IPS DF 6.9 (cell line): ENCODE measurements at places on chromosomes 1 and 21.

DNA sequence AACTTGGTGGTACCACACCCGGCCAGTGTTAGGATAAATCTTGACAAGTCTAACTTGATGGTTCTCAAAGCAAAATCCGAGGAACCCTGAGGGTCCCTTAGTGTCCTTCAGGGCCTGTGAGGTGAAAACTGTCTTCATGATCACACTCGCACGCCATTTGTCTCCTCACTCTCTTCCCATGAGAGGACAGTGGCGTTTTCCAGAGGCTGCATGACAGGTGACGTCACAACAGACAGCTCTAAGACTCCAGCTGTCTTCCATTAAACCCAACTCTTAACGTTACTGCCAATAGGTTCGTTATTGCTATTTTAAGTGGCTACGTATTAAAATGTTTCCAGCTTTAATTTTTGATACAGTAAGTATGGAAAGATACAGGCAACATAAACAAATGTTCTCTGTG, 13.8 kb downstream of the CFAP74 start:
- no peak for DNase-seq

GRCh38 chr1:226604560-226605317, 56.2 kb downstream of the STUM start:
- DNase-seq = peak; percentile 39

DNA sequence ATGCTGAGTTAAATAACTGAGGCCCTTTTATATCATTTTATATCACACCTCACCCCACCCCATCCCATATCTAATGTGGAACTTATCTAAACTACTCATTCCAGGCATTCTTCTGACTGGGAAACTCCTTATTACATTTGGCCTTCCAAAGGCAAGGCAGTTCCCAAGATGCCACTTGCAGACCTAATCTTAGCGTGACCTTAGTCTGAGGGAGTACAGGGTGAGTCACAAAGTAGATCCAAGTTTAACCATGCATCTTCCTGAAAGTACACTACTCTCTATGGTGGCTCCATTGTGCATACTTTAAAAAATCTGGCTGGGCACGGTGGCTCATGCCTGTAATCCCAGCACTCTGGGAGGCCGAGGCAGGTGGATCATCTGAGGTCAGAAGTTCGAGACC, 353.6 kb upstream of the C1orf87 start:
- no peak for DNase-seq

GRCh38 chr1:19654886-19655717, 9.6 kb upstream of the HTR6 start:
- no peak for DNase-seq

DNA sequence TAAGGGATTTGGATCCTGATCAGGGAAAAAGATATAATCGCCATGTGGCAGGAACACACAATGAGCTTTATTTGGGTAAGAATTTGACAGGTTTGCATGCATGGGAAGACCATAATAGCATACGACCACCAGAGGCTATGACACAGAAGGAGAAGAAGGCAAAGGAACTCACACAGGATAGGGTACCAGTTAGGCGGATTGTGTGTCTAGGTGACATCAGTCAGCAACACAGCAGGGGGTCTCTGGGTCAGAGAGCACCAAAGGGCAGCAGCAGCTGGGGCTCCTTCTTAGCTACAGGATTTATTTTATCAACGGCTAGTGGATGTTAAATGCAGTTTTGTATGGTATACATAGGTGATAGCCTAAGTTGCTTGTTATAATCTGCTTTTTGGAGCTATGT, 551.3 kb downstream of the KCNT2 start:
- peak; percentile 1 for DNase-seq

- no peak for DNase-seq
Measured at GRCh38 chr1:12204140-12204539, 25.7 kb upstream of the VPS13D start.

- no peak for DNase-seq
Measured at GRCh38 chr1:2100780-2101108, 50.5 kb downstream of the PRKCZ start.

DNA sequence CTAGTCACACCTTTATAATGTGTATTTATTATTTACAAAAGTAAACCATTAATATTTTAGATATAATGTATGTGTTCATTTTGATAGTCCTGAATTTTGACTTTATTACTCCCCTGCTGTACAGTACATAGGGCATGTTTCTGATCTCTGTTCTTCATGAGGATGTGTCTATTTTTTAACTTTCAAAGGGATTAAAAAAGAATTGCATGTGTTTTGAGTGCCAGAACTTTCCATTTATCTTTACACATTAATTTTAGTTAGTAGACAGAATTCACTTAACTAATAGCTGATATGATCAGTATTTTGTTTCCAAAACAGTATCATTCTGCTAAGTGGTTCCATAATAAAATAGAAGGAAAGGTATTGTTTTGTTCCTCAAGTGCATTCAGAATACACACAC, 3.1 kb downstream of the PBX1 start:
- DNase-seq = no peak

DNA sequence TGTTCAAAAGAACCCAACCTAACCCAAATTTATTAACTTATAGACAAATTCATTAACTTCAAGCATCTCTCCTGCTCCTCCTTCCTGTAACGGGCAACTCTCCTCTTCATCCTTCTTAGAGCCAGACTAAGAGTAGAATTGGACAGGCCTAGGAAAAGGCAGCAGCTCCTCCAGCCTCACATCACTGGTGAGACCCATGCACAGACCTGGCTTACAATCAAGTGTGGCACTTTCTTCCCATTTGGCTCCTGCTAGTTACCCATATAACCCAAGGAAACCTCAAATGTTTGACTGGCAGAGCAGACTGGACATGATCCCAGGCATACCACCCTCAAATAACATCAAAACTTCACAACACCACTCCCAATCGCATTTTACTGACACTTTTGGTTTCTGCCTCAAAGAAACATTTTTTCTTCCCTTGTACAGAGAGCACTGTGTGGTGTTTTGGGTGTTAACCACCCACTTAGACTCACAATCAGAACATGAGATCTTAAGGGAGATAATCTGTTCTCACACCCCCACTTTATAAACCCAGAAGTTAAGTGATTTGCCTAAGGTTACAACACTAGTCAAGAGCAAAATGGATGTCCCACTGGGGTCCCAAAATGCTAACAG, 101.4 kb downstream of the SIPA1L2 start:
- DNase-seq = no peak

DNA sequence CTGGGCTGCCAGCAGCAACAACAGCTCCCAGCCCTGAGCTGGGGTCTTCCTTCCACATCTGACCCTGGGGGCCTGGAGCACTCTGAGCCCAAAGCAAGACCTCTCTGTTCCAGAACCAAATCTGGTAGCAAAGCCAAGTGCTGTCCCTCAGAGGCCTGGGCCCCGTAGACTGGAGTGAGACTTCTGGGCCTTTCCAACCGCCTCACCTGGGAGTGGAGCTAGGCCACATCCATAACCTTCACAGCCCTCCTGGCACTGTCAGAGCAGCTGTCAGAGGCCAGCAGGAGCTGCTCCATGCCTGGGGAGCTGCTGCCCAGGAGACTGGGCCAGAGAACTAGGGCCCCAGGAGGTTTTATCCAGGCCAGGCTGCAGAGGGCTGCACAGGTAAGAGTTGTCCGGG, 15.4 kb upstream of the SLC5A9 start:
- DNase-seq = no peak

DNA sequence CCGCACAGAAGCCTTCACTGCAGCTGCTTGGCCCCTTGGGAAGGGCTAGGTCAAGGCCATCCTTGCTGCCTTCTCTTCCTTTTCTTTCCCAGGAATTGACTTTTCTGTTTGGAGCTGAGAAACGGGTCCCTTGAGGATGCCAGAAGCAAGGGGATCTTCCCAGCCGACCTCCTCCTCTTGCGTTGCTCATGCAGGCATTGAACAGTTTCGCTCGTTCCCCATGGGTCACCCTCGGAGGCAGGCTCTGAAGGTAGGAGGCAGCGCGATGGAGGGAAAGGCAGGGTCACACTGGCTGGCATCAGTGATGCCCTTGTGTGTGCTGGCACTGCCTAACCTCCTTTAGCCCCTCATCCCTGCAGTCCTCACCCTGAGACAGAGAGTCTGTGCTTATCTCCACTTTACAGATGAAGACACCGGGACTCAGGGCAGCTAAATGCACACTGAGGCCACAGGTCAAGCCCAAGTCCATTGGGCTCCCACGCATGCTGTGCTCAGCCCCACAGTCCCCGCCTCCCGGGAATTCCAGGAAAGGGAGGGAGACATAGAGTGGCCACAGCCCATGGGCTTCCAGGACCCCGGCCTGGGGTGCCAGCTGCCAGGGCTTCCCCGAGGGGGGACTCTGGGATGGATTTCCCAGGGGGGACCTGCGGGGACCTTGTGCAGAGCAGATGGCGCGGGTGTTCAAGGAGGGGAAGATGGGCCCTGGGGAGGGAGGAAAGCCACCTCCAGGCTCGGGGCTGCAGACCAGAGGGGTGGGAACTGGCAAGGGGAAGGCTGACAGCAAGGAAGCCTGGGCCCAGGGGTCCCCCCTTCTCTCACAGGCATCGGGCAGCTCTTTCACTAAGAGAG, 90.2 kb downstream of the SPSB1 start:
- no peak for DNase-seq

- DNase-seq = no peak
Measured at GRCh38 chr1:214688891-214689290, 85.9 kb downstream of the CENPF start.

- no peak for DNase-seq
Measured at GRCh38 chr1:33866281-33866680, 2.4 kb downstream of the HMGB4 start.

- no peak for DNase-seq
Measured at GRCh38 chr1:246680696-246681130, 43.5 kb upstream of the SCCPDH start.

DNA sequence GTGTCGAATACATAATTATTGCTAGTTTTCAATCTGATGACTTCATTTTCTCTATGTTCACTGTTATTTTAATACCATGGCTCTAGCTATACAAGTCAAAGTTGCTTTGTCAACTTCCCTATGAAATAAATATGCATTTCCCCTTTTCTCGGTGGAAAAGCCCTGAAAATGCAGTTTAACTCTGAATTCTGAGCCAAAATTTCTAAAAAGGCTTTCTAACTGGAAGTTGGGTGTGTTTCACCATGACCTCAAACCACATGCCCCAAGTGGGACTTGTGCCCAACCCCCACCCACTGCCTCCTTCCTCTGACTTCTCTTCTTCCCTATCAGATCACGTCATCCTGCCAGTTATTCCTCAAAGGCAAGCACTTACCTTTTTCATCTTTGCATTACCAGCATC, 8.9 kb downstream of the MKNK1 start:
- no peak for DNase-seq

DNA sequence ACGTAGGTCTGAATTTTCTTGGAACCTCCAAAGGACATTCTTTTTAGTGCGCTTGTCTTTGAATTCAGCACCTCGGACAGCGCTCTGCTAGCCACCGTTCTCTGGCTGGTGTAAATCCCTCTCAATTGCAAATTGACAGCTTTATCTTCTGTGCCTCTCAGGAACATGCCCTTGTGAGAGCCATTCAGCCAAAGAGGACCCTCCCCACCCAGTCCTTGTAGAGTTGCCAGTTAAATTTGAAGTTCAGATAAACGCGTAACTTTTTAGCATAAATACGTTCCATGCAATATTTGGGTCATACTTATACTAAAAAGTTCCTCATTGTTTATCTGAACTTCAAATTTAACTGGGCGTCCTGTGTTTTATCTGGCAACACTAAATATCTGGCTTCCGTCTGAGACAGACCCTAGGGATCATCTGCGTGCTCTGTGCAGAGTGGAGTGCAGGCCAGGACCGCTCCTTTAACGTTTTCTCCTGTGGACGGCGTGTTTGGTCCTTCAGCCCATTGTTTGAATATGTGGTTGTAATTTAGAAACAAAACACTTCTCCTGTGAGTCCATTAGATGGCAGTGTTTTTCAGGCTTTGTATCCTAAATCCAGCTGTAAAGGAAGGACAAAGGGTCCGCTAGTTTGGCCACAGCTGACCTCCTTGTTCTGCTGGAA, 7.0 kb downstream of the KCNAB2 start:
- DNase-seq = peak; percentile 55

DNA sequence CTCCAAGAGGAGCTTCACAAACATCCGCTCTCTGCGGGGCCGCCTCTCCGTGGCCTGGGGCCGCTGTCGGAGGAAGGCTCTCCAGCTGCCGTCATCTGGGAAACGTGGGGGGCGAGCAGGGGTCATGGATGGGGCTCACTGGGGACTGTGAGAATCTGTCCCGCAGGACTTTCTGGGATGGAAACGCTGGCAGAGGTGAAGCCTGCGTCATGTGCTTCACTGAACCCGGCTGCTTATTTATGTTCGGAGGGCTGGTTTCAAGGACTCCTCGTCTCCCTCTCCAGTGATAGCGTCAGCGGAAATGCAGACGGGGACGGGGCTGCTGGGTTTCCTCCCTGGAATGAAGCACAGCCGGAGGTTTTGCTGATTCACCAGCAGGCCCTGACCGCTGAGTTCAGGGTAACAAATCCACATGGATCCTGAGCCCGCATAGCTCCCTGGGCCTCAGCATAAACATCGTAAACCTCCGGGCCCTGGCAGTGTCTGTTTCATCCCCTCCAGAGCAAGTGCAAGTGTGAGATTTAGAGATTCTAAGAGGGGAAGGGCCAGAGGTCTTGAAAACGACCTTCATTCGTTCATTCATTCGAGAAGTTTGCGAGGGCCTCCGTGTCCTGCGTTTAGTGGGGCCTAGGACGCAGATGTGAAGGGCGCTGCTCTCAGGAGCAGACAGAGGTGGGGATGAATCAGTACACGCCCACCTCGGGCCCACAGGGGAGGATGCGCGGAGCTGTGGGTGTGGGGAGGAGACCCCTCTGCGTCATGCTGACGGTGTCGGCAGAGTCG, 7.0 kb upstream of the POFUT2 start:
- DNase-seq = no peak

DNA sequence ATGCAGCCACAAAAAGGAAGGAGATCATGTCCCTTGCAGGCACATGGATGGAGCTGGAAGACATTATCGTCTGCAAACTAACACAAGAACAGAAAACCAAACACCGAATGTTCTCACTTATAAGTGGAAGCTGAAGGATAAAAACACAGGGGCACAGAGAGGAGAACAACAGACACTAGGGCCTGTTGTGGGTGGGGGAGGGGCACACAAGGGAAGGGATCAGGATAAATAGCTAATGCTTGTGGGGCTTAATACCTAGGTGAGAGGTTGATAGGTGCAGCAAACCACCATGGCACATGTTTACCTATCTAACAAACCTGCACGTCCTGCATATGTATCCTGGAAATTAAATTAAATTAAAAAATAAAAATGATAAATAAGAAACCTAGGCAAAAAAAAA, 969.9 kb downstream of the TTLL7 start:
- no peak for DNase-seq

DNA sequence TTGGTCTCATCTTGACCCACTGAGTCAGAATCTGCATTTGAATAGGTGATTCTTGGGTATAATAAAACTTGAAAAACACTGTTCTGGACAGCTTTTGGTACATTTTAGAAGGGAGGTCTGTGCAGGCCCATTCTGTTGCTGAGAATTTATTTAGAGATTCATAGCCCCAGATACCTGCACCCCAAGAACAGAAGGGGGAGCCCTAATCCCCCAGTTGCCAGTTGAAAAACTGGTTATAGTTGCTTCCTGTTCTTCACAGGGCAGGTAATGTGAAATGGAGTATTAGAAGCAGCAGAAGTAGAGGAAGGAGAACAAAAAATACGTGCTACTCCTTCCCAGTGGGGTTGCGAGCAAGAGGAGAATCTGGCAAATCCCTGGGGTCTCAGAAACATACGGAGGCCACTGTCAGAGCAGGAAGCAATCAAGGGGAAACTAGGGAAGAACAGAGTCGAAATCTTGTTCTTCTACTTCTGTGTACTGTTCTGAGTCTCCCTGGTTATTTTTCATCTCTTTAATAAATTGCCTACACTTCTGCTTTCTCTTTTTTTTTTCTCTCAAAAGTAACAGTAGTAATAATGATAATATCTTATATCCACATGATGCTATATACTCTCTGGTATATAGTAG, 4.6 kb upstream of the CLCA2 start:
- peak; percentile 25 for DNase-seq
